Activated T-cell treated with anti-CD3 and anti-CD28 coated beads, Interleukin-2, amount 50 U/mL, for 4 hours (primary cell): ENCODE measurements at places on chromosomes 7 and 10. TPM values are rescaled to one million over a fixed set of nuclear protein-coding genes. Genes with fewer than 3 reads are reported as not detected.

GRCh38 chr7:131610007-131610406 lies 53.6 kb upstream of the PODXL start:
- no peak for DNase-seq

GRCh38 chr7:35777121-35777520 lies 23.7 kb upstream of the SEPTIN7 start:
- DNase-seq, result no peak

- DNase-seq, result no peak
Observed at GRCh38 chr10:58691528-58691927, 178.9 kb downstream of the BICC1 start.

- no peak for DNase-seq
Observed at GRCh38 chr7:132750530-132751217, 174.4 kb upstream of the PLXNA4 start.

DNA sequence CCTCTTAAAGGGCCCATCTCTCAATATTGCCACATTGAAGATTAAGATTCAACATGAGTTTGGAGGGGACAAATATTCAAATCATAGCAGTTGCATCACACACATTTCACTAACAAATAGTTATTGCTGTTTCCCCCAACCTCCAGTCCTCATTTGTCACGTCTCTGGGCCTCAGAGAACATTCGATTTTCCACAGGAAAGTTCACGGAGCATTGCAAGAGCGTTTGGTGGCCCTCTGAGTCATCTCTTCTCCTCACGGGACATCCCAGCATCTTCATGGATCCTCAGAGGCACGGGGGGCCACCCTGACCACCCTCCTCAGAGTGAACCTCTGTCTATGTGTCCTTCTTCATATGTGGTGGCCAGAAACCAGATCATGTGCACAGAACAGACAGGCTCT lies 50.3 kb upstream of the CHST15 start:
- no peak for DNase-seq

DNA sequence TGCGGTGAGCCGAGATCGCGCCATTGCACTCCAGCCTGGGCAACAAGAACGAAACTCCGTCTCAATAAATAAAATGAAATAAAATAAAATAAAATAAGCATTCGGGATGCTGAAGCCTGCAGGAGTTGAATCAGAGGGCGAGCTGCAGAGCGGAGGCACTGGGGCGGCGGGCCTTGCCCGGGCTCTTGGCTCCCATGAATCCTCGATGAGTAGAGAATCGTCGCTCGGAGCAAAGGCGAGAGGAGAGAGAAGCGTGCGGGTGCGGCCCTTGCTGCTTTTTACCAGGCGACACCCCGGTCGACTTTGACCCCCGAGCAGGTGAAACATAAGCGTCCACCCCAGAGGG lies 168.3 kb downstream of the UBE2H start:
- no peak for DNase-seq

DNA sequence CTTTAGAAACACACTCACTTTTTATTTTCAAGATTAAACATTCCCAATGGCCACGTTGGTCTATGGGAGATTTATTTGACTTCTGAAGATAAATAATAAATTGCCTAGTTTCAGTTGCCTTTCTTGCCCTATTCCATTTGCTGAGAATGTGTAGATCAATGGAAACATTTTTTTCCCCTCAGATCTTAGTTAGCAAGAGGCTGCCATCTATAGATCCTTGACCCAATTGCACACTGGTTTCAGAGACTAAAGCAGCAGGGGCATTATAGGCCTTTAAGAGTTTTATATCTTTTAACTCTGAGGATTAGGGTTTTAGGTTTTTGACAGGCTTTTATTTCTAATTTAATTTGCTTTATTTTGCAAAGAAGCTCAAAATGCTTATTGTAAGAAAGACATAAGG lies 163.2 kb upstream of the GPR26 start:
- no peak for DNase-seq

The ST8SIA6 gene
- total RNA-seq, result not detected

DNA sequence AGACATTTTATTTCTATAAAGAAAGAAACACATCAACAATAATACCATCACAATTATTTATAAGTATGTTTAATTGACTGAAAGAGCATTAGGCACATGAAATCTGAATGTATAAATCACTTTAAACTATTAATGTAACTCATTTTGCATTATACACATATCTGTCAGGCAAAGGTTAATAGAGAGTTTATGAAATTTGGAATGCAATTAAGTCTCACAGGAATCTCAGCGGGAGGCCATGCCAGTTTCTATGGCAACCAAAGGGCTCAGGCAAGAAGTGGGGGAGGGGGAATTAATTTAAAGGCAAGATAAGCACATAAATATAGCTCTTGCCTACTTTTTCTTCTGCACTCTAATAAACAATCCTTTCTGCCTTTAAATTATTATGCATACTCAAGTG lies 152.6 kb downstream of the SLC16A9 start:
- DNase-seq, result no peak

DNA sequence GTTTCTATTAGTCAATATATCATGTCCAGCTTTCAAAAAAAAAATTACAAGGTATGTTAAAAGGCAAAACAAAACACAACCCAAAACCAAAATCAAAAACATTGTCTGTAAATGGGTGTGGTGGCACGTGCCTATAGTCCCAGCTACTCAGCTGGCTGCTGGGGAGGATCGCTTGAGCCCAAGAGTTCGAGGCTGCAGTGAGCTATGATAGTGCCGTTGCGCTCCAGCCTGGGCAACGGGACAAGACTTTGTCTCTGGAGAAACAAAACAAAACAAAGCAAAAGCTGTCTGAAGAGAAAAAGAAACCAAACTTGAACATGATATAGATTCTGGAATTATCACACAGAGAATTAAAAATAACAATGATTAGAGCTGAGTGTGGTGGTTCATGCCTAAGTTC lies 10.3 kb upstream of the CPA5 start:
- DNase-seq, result no peak
